ENCODE measurements at places on chromosomes 1 and 21. TPM values are rescaled to one million over a fixed set of nuclear protein-coding genes. Genes with fewer than 3 reads are reported as not detected.

GRCh38 chr1:109677459-109677858 is 9.6 kb downstream of the GSTM2 start:
- no peaks in the 10 kb centered on the region for H3K4me1 ChIP-seq
- no peak overlapping the region for H3K27ac ChIP-seq
- no peaks in the 10 kb centered on the region for H3K27me3 ChIP-seq
- H3K4me3 ChIP-seq, result no peak overlapping the region
- no peak for DNase-seq
- peaks cover 7% of the 10 kb centered on the region for H3K36me3 ChIP-seq

DNA sequence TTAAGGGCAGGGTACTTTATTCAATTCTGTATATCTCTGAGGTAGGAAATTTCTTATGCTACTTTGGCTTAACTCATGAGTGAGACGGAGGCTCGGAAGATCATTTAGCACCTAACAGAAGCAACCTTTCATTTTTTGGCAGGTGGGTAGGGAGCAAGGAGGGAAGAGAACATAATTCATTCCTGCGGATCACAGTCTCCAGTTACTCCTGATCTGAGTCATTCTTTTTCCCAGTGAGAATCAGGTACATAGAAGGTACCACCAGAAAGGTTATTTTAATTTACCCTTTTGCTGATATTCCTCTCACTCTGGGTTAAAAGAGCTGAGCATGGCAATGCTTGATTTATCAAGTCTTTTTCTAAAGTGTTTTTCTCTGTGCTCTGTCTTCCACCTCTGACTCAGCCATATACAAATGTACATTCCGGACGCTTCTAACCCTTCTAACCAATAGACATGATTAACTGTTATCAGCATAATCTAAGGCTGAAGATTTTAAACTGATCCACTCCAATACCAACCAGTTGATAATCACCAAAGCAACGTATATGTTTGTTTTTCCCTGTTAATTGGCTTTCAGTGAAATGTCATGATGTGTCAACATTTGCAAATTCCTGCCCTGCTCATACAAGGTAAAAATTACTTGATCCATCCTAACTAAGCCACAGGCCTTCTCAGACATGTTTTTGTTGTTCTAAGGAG is 271.7 kb downstream of the DUSP10 start:
- H3K36me3 ChIP-seq, result no peaks in the 10 kb centered on the region
- no peak overlapping the region for H3K27ac ChIP-seq
- no peaks in the 10 kb centered on the region for H3K27me3 ChIP-seq
- no peak overlapping the region for H3K4me3 ChIP-seq

- no peak overlapping the region for H3K27ac ChIP-seq
- no peak overlapping the region for H3K4me3 ChIP-seq
- no peaks in the 10 kb centered on the region for H3K36me3 ChIP-seq
- H3K4me1 ChIP-seq, result peaks cover 4% of the 10 kb centered on the region
- DNase-seq, result no peak
Measured at GRCh38 chr1:174165471-174166137, 6.3 kb downstream of the RABGAP1L start.

GRCh38 chr1:183656355-183656754 is 3.2 kb upstream of the APOBEC4 start:
- no peaks in the 10 kb centered on the region for H3K27me3 ChIP-seq
- no peak for DNase-seq
- H3K4me3 ChIP-seq, result no peak overlapping the region
- H3K27ac ChIP-seq, result no peak overlapping the region
- no peaks in the 10 kb centered on the region for H3K36me3 ChIP-seq

DNA sequence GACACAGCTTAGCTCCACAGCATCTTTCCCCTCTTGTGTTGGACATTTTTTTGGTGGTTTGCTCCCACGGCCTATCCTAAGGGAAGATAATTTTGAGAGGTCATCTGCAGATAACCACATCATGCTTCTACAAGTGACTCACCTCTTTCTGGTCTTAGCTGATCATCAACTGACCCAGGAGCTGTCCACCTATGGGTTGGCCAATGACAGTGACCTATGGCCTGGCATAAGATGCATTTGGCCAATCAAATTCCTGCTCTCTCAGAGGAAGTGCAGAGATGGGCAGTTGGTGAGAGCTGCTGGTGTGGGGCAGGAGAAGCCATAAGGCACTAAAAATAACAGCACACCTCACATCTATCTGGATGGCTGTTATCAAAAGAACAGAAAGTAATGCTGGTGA is 100.0 kb upstream of the CLDN14 start:
- no peak overlapping the region for H3K4me3 ChIP-seq
- no peak for DNase-seq
- no peaks in the 10 kb centered on the region for H3K4me1 ChIP-seq
- H3K36me3 ChIP-seq, result no peaks in the 10 kb centered on the region

- no peaks in the 10 kb centered on the region for H3K36me3 ChIP-seq
- no peak for DNase-seq
- no peaks in the 10 kb centered on the region for H3K27me3 ChIP-seq
- H3K27ac ChIP-seq, result peak overlapping the region; percentile 73
- no peak overlapping the region for H3K4me3 ChIP-seq
Measured at GRCh38 chr1:22808676-22809483, 98.2 kb downstream of the EPHB2 start.

DNA sequence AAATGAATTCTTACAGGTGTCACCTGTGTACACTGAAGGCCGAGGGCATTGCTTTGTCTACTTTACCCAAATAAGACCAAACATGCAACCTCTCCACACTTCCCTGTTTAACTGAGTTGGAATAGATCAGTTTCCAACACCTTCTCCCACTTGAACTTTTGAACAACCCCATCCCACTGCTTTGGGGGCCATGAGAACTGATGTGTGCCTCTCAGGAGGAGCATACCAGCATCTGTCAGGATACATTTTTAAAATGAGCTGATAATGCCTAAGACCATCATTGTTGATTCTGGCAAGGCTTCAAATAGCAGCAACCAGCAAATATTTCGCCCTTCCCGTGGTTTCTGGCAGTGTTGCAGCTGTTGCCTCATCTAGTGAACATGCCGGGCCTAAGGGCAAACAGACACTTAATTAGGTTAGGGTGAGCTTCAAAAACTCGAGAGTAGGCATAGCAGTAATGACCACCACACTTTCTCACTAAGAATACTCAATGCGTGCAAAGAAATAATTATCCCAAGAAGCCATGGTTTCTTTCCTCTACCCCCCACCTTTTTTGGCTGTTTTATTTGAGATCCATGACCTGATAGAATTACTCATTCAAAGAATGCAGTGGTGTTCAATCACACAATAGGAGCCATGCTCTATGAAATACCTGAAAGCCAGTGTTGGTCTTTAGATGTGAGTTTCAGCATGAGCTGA is 63.7 kb downstream of the MAP10 start:
- no peak for DNase-seq
- H3K27me3 ChIP-seq, result no peaks in the 10 kb centered on the region
- H3K27ac ChIP-seq, result no peak overlapping the region
- H3K36me3 ChIP-seq, result no peaks in the 10 kb centered on the region
- H3K4me1 ChIP-seq, result no peaks in the 10 kb centered on the region

DNA sequence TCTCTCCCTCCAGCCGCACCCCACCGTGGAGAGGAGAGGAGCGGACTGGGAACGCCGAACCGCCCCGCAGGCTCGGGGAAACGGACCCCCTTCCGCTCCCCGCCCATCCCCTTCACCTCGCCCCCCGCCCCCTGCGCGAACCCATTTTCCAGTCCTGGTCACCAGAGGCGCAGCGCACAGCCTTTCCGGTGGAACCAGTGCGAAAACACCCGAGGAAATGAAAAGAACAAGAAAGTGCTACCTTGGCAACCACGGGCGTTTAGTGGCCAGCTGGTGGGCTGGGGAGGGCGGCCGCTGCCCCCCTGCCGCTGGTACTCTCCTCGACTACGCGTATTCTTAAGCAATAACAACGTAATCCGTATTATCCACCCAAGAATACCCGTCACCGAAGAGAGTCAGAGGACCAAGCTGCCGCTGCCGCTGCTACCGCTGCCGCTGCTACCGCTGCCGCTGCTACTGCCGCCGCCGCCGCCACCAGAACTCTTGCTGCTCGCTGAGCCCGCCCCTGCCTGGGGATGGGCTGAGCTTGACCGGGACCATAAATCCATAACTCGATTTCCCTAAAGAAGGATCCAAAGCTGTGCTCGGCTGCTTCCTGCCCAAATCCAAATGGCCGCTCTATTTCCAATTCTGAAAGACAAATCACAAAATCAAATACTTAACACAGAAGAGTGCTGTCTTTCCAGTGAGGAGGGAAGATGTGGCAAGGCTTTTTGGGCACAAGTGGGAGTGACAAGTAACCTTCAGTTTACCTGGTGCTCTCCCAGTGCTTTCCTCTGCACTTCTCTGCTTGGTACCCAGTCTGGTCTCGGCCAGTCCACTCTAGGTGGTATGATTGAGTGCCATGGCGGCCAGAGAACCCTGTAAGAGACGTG is 125.2 kb upstream of the DPYD start:
- no peaks in the 10 kb centered on the region for H3K36me3 ChIP-seq
- H3K27me3 ChIP-seq, result peaks cover 14% of the 10 kb centered on the region
- no peak overlapping the region for H3K27ac ChIP-seq
- peak overlapping the region; percentile 49 for H3K4me3 ChIP-seq
- peak; percentile 55 for DNase-seq

DNA sequence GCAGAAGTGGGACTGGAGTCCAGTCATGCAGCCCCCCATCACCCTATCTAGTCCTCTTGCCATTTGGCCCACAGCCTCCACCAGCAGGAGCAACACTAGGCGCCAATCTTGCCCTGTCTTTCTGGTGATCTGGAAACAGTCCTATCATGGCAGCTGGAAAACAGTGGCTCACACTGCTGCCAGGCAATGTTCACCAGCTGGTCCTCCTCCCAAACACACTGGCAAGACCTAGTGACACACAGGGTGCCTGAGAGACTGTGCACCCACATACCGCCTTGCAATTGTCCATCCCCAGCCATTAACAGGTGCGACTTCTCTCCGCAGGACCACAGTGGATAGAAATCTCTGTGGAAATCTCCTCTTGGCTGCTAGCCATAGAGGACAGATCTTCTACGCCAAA is 105.5 kb downstream of the HIVEP3 start:
- no peaks in the 10 kb centered on the region for H3K4me1 ChIP-seq
- no peak for DNase-seq
- no peak overlapping the region for H3K27ac ChIP-seq
- H3K4me3 ChIP-seq, result no peak overlapping the region
- H3K36me3 ChIP-seq, result no peaks in the 10 kb centered on the region

DNA sequence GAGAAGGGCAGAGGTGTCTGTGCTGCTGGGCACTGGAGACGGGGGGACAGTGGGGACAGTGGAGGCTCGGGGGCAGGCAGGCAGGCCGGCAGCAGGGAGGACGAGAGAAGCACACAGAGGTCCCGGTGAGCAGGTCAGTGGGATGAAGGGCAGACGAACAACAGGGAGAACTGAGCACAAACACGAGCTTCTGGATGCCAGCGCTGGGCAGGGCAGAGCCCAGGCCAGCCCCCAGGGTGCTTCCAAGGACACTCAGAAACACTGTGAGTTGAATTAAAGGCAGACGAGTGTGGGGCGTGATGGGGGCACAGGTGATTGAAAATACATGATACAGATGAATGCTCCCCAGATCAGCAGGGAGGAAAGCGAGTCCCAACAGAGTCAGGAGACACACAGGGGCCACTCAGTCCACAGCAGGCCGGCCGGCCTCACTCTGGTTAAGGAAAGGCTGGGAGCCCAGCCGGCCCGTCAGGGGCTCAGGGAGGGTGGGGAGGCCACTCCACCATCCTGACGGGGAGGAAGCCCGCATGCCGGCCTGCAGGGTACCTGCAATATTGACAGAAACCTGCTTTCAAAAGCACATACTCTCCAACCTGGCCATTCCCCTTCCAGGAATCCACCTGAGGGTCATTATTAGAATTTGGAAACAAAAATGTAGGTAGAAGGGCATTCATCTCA is 14.1 kb downstream of the SLC19A1 start:
- no peaks in the 10 kb centered on the region for H3K27me3 ChIP-seq
- H3K27ac ChIP-seq, result no peak overlapping the region
- DNase-seq, result peak; percentile 39
- no peaks in the 10 kb centered on the region for H3K36me3 ChIP-seq
- H3K4me3 ChIP-seq, result no peak overlapping the region

Gene CCDC27
- not detected for total RNA-seq

Gene ASH1L
- total RNA-seq, result 16.2 TPM

Gene CAPN8
- not detected for total RNA-seq
